ENCODE measurements at places on chromosomes 2 and 18.

DNA sequence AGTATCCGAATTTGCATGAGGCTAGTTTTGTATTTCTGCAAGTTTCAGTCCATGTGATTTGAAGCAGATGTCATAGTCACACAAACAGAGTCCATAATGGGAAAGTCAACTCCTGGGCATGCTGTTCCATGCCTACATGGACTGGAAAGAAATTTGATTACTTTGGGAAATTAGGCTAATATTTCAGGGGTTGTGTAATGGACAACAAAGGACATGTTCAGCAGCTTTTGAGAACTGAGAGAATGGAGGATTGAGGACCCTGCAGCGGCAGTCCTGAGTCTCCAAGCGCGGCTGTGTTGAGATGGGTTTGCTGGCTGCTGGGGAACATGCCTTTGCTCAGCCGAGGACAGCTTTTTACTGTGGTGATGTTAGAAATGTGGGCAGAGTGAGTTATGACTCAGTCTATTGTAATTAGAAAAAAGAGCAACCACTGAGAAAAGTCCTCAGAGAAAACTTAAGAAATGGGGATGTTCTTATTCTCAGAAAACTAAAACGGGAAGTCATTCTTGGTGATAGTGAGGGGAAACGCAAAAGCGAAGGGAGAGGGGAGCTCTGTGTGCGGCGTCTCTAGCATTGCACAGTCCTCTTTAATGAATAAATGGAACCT is 149.2 kb downstream of the FAM210A start:
- peak; percentile 92 for DNase-seq

DNA sequence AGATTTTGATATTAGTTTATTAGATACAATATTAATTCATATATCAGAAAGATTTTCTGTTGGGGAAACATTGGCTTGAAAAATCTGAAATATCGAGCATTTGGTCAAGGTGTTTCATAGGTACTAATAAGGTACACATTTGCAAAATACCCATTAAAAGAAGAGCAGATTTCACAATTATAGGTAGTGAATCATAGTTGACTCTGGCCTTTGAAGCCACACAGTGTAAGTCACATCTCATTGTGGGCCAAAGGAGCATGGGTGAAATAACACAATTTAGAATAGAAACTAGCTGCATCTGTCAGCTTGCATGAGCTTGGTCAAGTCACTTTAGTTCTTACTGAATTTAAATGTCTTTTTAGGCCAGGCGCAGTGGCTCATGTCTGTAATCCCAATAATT is 4.9 kb downstream of the KDM3A start:
- DNase-seq, result peak; percentile 8

GRCh38 chr2:196801674-196802261 is 2.3 kb upstream of the GTF3C3 start:
- no peak for DNase-seq

GRCh38 chr18:55589625-55590291 is 1.8 kb upstream of the TCF4 start:
- peak; percentile 96 for DNase-seq

GRCh38 chr2:191565647-191566198 is 112.2 kb upstream of the NABP1 start:
- peak; percentile 78 for DNase-seq

DNA sequence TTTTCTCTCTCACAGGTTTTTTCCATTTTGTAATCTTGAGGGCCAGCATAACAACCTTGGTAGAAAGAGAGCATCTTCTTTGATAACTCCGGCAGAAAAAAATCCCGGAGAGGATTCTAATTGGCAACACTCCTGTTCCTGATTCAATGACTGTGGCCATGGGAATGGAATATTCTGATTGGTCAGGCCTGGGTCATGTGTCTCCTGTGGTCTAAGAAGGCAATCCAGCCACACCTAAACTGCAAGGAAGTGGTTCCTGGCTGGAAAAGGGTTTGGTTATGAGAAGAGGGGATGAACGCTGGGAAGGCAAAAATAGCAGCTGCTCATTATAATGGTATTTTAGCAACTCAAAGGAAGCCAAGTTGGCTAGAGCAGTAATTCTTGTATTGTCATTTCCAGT is 24.8 kb upstream of the ZNF638 start:
- no peak for DNase-seq

DNA sequence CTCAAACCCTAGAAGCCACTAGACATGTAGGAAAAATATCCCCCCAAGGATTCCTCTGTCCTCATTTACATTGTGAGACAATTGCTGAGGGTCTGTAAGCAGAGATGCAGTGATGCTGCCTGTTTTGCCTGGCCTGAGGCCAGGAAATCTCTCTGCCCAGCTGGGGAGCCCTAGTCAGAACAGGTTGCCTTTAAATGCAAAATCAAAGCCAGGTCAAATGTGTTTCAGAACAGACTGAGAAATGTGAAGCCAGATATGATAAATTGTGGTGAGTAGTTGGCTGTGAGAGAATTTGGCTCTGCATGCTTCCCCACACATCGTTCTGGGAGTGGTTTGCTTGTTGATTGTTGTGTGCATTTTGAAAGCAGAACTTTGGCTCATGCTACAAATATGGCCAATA is 38.4 kb upstream of the NXPH2 start:
- DNase-seq, result no peak

DNA sequence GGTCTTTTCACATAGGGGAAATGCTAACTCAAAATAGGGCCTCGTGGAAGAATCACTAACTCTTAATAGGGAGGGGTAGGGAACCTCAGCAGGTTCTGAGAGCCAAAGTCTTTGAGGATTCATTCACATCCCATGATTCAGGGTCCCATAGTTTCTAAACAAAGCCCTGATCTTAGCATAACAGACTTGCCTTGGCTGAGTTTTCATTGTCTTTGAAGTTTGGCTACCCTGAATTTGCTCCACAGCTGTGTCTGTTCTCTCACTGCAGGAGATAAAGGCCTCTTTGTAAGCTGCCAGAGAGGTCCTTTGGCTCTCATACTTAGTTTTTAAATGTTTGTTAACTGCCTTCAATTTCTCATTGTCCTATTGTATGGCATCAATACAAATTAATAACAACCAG is 54.5 kb downstream of the ZDBF2 start:
- DNase-seq, result no peak

DNA sequence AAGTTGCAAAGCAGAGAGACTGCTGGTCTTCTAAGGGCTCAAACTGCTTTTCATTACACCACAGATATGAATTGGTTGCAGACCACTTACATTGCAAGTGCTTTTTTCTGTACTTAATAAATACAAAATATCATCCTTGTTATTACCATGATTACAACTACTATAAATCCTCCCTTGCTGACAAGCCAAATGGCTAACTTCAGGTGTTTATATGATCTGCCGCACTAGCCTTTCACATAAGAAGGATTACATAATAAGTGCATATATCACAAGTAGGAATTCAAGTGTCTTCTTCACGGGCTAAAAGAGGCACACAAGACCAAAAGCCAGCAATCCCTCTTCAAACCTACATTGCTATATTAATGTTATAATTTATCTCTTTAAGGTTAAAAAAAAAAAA is 373.0 kb downstream of the ZEB2 start:
- no peak for DNase-seq

DNA sequence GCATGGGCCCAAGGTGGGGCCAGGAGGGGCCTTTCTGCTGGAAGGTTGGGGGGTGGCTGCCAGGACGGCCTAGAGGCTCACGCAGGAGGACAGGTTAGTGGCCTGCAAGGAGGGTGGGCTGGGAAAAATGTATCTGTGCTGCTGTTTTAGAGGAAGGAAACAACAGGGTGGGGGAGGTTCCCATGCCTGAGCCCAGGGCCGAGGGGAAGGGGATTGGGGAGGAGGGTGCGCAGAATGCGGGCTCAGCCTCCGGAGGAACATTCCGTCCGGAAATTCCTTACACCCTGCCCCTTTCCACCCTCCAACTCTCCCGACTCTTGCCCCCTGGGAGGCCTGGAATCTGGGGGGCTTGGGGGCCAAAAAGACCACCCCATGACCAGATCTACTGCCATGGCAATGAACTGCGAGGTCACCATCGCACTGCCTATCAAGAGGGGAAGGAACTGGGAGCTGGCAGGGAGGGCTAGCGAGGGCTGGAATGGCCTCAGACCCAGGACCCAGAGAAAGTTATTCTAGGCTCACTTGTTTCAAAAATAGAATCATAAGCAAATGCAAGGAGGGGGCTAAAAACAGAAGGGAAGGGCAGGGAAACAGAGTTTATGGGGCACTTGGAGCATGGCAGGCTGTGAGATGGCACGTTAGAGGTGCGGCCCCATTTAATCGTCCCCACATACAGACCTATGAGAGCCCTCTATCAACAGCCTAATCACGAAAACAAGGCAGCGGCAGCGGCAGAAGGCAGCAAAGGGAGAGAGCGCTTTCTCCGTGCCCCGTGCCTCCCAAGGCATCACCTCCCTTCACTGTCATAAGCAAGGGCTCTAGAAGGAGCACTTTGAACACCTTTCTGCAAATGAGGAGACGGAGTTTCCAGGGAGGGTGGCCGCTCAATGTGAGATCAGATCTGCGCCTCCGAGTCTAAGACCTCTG is 90.4 kb downstream of the TNS1 start:
- no peak for DNase-seq

DNA sequence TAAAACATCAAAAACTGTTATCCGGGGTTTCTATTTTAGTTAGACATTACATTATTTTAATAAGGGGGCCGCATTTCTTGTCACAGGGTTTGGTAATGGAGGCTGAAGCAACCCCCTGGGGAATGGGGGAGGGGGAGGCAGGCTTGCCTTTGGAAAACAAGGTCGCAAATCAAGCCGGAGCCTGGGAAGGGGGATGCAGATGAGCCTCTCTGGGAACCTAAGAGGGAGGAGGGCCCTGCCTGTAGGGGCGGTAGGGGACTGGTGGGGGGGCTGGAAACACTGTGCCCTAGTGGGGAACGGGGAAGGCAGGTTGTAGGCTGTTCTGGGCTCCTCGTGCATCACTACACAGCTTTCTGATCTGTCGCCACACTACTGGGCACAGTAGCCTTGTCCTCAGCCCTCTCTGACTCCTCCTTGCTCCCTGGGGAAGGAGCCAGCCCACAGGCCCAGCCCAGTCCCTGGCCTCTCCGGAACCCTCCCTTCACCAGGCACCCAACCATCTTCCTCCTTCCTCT is 170.2 kb upstream of the SMAD2 start:
- no peak for DNase-seq

GRCh38 chr2:230881840-230882239 is 17.1 kb downstream of the ITM2C start:
- DNase-seq, result no peak

GRCh38 chr2:31203916-31204315 is 13.4 kb downstream of the CAPN14 start:
- no peak for DNase-seq

DNA sequence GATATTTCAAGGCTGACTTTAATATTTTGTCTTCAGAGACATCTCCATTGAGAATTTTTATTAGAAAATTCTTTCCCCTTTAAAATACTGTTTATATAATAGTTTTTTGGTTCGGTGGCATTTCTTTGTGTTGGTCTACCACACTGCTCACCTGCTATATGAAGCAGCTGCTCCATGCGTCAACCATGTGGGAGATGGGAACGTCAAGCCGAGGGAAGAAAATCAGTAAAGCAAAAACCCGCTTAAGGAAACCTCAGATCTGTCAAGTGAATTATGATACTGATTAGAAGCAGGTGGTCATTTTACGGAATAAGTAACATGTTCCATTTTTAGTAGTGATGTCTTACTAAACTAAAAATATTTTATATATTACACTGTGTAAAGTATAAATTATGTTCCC is 5.6 kb upstream of the TMEM17 start:
- DNase-seq, result no peak

DNA sequence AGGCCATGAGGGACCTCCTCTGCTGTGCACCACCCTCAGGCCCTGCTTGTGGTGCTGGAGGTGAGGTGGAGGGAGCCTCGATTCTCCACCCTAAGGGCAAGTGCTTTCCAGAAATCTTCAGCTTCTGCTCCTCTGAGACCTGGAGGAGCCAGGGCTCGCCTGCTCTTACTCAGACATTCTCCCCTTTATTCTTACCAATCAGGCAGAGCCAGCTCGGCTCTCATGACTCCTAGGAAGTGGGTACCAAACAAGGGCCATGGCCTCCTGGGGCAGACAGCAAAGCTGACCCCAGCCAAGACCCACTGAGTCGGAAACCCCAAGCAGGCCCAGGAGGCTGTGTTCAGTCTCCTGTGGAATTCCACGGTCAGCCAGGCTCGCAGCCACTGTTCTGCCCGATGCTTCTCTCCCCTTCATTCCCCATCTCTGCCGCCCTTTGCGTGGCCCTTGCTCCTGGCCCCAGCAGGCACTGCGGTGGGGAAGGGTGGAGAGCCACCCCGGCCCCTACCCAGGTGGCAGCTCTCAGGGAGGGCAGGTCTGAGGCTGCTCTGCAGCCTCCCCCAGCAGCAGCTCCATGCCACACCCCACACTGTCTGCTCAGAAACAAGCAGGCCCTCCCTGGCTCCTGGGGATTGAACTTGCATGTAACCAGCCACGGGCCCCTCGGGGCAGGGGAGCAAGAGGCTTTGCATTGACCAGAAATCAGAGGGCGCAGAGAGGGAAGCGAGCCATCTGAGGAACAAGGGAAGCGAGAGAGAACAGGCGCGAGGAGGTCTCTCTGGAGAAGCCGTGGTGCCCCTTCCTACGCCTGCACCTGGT is 24.0 kb downstream of the HS1BP3 start:
- no peak for DNase-seq

DNA sequence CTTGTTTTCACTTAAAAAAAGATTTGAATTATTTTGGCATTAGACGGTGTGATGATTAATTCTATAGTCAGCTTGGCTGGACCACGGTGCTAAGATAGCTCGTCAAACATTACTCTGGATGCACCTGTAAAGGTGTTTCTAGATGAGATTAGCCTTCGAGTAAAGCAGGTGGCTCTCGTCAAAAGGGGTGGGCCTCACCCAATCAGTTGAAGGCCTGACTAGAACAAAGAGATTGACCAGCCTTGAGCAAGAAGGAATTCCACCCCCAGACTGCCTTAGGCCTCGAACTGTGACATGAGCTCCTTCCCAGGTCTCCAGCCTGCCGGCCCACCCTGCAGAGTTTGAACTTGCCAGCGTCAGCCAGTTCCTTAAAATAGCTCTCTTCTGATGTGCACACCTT is 73.4 kb downstream of the TWIST2 start:
- DNase-seq, result no peak

DNA sequence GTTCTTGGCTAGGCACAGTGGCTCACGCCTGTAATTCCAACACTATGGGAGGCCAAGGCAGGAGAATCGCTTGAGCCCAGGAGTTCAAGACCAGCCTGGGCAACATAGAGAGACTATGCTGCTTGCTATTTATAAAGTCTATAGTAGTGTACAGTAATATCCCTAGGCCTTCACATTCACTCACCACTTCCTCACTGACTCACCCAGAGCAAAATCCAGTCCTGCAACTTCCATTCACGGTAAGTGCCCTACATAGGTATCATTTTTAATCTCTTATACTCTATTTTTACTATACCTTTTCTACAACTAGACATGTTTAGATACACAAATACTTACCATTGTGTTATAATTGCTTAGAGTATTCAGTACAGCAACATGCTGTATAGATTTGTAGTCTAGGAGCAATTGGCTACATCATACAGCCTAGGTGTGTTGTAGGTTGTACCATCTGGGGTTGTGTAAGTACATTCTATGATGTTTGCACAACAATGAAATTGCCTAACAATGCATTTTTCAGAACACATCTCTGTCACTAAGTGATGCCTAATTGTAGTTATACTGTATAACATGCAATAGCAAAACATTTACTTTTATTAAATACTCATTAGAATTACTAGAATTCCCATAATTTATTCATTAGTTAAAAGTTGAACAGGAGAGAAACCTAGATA is 8.8 kb downstream of the DHX57 start:
- no peak for DNase-seq

GRCh38 chr2:112644933-112645309 is 818 bp upstream of the SLC20A1 start:
- no peak for DNase-seq

Measured in suppressor macrophage treated with lipopolysaccharide for 4 hours (primary cell).